KBM-7 (cell line): ENCODE measurements at places on chromosomes 7 and 10.

- DNase-seq: no peak
These were observed 141.4 kb downstream of the LSMEM1 start for GRCh38 chr7:112622159-112622715.

- DNase-seq: no peak
These were observed 2.6 kb upstream of the MGAM2 start for GRCh38 chr7:142108728-142109505.

DNA sequence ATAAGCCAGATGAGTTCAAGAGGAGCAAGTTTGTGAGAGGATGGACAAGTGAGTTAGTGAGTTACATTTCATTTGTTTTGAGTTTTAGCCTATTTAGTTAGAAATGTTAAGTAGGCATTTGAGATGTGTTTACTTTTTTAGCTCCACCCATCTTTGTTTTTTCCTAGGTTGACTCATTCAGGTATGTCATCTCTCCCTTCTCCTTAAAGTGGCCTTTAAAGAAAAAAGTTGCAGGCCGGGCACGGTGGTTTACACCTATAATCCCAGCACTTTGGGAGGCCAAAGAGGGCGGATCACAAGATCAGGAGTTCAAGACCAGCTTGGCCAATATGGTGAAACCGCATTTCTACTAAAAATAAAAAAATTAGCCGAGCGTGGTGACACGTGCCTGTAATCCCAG, 71.2 kb downstream of the BMPR1A start:
- no peak for DNase-seq

DNA sequence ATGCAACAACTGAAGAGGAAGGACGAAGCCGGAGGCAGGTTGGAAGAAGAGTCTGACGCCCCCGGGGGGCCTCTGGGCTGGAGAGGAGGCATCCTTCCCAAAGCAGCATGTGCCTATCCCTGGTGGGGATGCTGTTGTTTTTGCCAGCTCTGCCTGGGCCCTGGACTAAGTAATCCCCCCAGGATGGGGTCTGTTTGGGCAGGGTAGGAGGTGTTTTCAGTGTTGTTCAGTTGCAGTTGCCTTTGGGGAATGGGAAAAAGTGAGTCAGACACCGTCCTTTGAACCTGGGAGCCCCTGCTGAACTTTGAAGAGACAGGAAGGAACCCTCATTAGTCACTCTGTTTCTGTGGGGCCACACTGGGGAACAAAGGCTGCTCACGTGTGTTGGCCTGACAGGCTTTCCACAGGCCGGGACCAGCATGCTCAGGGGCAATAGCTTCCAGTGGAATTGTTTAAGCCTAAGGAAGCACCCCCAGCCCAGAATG, 35.2 kb upstream of the GDF10 start:
- no peak for DNase-seq

DNA sequence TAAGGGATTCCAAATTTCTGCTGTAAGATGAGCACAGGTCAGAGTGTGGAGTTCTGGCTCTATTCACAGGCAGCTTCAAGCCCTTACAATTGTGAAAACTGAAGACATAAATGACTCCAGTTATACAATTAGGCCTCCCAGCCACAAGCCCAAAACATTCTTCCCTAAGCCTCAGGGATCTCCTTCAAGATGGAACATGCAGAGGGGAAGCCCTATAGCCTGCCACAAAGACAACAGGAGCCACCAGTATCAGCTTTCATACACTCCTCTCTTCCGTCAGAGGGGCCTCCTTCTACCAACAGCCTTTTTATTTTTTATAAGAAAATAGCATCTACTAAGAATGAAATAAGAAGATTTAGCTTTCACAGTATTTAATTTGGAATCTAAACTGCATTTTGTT, 46.5 kb downstream of the DLD start:
- DNase-seq: no peak

DNA sequence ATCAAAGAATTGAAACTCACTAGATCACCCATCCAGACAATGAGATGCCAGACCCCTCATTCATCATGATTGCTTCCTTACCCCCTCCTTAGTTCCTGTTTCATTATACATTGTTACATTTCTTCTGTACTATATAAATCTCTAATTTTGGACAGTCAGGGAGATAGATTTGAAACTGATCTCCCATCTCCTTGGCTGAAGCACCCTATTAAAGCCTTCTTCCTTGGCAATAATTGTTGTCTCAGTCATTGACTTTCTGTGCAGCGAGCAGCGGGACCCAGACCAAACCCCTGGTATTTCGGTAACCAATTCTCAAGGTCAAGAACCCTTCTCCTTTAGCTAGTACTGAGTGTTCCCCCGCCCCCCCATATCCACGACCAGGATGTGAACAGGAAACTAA, 100.2 kb downstream of the ABLIM1 start:
- DNase-seq: no peak

GRCh38 chr10:103199488-103199887, 6.4 kb upstream of the NT5C2 start:
- no peak for DNase-seq

- DNase-seq: no peak
These were observed 170.2 kb upstream of the GLI3 start for GRCh38 chr7:42407021-42407710.

DNA sequence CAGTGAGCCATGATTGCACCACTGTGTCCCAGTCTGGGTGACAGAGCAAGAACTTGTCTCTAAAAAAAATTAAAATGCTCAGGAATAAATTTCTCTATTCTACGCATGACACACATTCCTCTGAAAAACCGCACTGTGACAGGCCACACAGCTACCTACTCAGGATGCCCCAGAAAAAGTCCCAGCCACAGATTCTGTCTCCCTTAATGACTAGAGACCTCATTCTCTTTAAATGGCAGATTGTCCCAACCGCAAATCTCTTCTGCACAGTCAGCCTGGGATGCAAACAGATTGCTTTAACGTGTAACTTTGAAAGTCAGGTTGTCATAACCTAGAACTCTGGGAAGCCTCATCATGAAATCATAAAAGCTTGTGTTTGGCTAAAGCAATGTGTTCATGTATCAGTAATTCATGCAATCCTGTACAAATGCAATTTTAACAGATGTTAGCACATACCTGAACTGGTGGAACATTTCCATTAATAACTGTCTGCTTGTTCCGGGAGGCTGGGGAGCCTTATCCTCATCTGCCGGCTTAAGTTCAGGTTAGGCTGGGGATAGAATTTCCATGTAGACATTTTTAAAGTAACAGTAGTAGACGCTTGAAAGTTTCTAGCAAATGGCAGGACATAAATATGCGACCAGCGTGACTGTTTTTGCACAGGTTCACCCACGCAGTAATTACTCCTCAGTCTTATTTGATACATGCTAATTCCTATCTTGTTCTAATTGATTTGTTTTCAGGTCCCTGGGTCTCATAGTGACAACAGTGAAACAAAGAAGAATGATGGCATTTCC, 26.2 kb upstream of the MSRB2 start:
- no peak for DNase-seq

DNA sequence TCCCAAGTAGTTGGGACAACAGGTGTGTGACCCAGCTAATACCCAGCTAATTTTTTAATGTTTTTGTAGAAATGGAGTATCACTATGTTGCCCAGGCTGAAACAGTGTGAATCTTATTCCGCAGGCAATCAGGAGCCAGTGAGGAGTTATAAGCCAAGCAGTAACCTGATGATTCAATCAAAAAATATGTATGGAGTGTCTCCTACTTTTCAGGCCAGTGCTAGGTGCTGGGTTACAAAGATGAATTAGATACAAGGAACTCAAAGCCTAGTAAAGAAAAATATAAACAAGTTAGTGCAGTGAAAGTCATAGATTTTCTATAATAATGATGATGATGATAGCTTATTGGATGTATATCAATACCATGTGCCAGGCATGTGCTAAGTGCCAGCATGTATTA, 13.2 kb upstream of the IFRD1 start:
- no peak for DNase-seq

DNA sequence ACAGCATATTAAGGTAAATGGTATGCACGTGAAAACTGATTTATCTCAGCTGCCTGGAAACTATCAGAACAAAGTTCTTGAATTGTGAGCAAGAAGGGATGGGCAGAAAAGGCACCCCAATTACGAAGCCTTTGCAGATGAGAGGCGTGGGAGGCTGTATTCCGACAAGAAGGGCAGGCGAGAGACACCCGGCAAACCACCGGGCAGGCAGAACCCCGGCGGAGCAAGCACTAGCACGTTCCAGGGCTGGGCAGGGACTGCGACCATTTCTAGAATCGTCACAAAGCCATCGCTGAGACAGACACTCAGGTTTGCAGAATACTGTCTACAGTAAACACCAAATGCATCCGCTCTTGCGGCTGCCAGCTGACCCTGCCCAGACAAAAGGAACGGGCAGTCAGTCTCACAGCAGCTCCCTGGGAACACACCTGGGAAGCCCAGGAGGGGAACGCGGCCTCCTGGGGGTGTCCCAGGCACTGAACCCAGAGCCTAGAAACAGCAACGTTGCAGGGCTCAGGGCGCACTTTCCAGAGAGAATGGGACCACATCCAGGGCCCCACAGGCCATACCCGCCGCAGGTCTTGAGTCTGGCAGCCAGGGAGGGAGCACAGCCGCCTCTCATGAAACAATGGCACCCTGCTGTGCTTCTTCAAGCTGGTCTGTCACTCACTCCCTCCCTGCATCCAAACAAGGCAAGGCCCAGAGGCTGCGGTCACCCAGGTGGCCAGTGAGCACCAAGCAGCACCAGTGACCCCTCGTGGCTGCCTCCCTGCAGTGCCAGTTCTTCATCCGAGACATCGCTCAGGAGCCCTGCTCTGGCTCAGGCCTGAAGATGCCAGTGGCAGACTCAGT, 261.9 kb downstream of the PTPRN2 start:
- peak; percentile 3 for DNase-seq

GRCh38 chr7:159078911-159079270, 65.8 kb downstream of the VIPR2 start:
- DNase-seq: no peak

- DNase-seq: no peak
These were observed 207.6 kb upstream of the PLXNA4 start for GRCh38 chr7:132783824-132784223.

GRCh38 chr7:87312215-87312865, 33.1 kb upstream of the CROT start:
- peak; percentile 74 for DNase-seq

DNA sequence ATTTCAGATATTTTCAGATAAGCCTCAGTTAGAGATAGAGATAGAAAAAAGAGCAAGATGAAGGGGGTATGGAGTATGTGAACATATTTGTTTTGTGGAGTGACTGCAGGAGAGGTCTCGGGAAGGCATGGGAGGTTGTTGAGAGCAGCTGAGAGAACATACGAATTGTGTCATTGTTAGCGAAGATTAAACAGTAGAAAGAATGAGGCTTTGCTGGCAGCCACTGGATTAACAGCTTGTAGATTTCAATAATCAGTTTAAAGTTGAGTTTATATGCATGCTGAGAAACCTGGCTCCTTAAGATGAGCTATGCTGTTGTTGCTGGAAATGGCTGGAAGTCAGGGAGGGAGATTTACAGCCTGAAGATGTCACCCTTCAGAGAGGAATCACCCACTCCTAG, 100.9 kb upstream of the SORCS3 start:
- no peak for DNase-seq

DNA sequence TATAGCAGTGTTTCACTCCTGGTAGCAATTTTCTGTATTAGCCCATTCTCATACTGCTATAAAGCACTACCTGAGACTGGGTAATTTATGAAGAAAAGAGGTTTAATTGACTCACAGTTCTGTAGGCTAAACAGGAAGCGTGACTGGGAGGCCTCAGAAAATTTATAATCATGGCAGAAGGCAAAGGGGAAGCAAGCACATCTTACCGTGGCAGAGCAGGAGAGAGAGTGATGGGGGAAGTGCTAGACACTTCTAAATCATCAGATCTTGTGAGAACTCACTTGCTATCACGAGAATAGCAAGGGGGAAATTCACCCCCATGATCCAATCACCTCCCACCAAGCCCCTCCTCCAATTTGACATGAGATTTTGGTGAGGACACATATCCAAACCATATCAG, 131.6 kb upstream of the EFCAB10 start:
- DNase-seq: peak; percentile 30

DNA sequence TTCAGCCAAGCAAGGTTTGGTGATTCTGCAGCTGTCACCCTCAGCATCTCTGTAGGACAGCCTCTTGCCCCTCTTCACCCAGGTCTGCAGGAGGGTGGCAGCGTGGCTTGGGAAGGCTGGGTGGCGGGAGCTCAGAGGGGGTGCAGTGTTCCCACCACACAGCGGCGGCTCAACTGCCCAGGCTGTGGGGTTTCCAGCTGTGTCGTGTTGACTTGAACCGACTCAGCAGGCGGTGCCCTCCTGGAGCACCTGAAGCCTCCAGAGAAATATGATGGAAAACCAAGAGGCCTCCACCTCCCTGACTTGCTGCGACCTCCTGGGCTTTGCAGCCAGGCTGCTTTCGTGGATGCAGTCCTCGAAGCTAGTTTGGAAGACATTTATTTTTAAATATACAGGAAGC, 68.0 kb upstream of the KLF6 start:
- no peak for DNase-seq

DNA sequence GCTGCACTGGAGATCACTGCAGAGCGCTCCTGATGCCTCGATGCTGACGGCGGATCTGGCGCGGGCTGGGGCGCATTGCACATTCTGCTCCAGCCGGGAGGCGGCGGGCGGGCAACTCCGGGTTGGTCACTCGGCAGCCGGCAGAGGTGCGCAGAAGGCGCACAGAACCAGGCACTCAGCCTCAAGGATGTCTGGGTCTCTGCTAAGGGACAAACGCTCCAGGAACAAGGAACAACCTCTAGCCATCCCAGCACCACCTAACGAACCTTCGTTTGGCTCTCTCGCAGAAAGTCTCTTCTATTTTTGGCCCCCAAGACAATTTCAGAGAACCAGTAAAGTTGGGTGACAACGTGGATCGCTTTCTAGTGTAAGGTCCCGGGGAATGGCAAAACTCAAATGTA, 254.6 kb downstream of the OTUD1 start:
- DNase-seq: no peak

- DNase-seq: no peak
These were observed 160.0 kb downstream of the HDAC9 start for GRCh38 chr7:18655506-18655905.

DNA sequence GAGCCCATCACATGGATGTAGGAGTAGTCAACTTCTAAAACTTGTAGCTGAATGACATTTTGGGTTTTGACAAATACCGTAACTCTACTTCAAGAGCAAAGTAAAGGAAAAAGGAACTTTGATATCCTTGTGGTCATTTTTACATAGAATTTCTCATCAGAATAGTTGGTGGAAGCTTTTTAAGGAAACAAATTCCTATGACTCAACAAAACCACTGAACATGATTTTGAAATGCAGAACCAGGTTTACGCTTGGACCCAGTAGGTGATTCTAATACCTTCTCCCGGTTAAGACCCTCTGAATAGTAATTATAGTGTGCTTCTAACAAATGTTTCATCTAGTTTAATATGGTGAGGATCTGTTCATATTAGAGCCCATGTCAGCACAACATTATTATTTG, 307.8 kb downstream of the GPR37 start:
- no peak for DNase-seq

GRCh38 chr7:148084138-148084537, 506.4 kb upstream of the C7orf33 start:
- DNase-seq: peak; percentile 41
